NCI-H187 (cell line): ENCODE measurements at places on chromosomes 6 and 20.

GRCh38 chr6:129894921-129895320 is 33.8 kb upstream of the TMEM244 start:
- no peak for DNase-seq

- peak; percentile 32 for DNase-seq
Measured at GRCh38 chr20:63739130-63740069, at the start of gene SLC2A4RG. Gene SLC2A4RG (plus strand): TSS chr20:63739776. CDS start chr20:63739913, 137 bp downstream.

- DNase-seq: no peak
Measured at GRCh38 chr20:46647469-46647868, 3.8 kb downstream of the SLC13A3 start.

- no peak for DNase-seq
Measured at GRCh38 chr20:58619077-58619863, 31.8 kb upstream of the STX16 start.

GRCh38 chr20:52787216-52787615 is 184.9 kb upstream of the TSHZ2 start:
- no peak for DNase-seq

- no peak for DNase-seq
Measured at GRCh38 chr6:165986914-165987482, 180.7 kb downstream of the TBXT start.

DNA sequence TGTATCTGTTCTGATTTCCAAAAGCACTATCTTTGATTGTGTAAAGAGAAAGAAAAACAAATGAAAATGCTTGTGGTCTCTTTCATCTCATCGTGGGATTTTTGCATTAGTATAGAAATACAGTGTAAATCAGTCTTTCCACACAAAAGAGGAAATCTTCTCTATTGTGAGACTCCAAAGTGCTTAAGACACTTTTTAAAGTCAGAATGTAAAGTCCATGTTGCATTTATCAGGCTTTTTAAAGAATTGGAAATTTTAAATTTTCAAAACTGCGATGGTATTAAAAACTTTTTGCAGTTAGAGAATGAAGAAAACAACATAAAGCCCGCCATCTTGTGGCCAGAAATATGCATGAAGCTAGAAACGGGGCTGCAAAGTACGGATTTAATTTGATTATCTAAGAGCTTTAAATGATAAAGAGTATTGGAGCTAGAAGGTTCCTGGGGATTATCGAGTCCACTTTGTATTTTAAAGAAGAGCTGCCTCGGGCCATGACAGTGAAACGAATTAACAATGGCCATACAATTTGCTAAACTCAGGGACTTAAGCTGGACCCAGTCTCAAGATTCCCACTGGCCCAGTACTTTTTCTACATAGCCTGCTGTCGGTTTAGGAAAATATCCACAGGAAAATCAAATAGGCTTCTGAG is 339.6 kb downstream of the ARHGAP18 start:
- peak; percentile 13 for DNase-seq

DNA sequence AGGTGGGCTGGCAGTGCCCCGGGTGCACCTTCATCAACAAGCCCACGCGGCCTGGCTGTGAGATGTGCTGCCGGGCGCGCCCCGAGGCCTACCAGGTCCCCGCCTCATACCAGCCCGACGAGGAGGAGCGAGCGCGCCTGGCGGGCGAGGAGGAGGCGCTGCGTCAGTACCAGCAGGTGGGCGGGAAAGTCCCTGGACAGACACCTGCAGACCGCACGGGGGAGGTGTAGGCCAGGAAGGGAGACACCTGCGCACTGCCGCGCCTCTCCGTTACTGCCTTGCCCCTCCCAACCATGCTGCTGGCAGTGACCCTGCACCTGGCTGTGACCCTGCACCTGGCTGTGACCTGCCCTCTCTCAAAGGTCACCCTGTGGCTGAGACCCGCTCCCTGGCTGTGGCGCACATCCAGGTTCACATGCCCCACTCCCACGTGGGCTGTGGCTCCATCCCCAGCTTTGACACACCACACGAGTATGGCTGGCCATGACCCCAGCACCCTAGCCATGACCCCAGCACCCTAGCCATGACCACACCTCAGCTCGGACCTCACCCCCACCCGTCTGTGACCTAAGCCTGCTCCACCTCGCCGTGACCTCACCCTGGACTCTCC is 11.6 kb downstream of the RBCK1 start:
- DNase-seq: peak; percentile 81

DNA sequence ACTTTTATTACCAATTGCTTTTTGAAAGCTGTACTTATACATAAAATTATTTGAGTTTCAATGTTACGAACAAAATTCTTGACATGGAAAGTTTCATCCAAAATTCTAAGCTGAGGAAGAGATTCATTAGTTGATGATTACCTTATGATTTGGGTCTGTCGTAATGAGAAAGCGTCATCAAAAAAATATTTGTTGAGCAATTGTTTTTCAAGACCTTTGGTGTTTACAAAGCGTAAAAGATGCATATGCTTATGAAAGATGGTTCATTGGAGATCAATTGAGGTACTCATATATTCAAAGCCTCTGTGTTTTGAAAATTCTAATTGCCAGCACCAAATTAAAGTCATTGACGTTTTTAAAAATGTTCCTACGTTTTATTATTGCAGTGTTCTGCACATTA is 110.5 kb upstream of the DOK5 start:
- DNase-seq: no peak

DNA sequence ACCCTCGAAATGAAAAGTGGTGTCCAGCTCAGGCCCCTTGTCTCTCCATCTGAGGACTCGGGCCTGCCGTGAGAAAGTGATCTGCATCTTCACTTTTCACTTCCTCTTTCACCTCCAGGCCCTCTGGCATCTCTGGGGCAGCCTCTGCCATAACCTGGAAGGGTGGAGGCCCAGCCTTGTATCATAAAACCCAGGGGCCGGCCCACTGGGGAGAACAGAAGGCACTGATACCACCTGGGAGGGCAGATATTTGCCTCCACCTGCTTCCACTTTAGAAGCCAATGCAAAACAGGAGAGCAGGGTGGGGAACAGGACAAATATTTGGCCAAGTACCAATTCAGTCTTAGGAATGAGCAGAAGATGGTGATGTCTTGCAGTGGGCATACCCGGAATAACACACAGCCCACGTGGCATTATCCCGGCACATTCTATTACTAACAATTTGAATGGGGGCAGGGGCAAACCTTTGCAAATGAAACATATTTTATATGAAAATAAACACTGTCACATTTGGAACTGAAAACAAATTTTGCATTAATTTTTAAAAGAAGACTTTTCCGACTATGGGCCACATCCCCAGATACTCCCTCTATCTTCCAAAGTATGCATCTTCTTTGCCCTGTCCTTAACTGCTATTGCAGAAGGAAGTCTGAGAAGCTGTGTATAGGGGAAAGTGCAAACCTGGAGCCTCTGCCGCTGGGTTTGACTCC is 69.2 kb upstream of the TBC1D7 start:
- DNase-seq: no peak

DNA sequence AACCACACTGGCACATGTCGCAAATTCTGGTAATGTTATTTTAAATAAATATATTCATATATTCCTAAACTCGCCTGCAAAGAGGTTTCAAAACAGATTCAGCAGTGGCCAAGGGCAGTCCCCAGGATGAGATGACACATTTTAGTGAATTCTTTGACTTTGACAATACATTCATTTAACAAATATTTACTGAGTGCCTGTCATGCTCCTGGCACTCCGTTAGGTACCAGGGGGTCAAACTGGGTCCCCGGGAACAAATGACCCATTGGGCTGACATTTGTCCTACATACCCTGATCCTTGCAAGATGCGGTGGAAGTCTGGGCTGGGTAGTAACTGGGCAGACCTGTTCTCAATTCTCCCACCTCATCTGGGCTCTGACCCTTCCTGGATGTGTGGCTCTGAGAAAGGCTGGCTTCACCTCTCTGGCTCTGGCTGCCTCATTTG is 74.9 kb downstream of the FYN start:
- no peak for DNase-seq

GRCh38 chr6:11854408-11855165 is 76.0 kb upstream of the ADTRP start:
- DNase-seq: no peak

DNA sequence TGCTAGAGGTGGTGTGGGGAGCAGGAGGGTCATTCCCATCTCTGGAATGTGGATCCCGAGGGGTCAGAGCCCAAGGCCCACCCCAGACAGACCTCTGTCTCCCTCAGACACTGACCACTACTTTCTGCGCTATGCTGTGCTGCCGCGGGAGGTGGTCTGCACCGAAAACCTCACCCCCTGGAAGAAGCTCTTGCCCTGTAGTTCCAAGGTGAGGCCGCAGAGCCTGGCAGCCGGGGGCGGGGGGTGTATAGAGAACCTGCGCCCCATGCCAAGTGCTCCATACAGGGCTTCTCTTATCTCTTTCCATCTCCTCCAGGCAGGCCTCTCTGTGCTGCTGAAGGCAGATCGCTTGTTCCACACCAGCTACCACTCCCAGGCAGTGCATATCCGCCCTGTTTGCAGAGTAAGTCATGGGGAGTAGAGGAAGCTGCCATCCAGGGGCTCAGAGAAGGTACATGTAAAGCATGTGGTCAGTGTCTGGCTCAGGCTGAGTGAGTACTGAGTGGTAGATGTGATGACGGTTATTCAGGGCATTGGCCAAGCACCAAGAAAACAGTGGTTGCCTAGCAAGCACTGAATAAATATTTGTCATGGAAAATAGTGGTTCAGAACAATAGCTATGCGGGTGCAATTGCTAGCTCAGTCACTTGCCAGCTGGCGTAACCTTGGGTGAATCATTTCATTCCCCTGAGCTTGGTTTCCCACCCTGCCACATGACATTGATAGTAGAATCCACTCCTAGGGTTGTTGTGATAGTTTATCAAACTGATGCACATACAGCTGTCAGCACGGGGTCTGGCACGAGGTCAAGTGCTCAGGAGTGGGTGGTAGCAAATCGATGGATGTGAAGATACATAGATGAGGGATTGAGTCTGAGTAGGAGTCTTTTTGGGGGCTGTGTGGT is 3.5 kb downstream of the PIGT start:
- DNase-seq: no peak

- DNase-seq: no peak
Measured at GRCh38 chr6:2943564-2943955, 27.8 kb downstream of the SERPINB6 start.

GRCh38 chr6:13250703-13251102 is 77.6 kb downstream of the TBC1D7 start:
- no peak for DNase-seq

GRCh38 chr6:753486-753885 is 60.5 kb upstream of the EXOC2 start:
- DNase-seq: no peak

DNA sequence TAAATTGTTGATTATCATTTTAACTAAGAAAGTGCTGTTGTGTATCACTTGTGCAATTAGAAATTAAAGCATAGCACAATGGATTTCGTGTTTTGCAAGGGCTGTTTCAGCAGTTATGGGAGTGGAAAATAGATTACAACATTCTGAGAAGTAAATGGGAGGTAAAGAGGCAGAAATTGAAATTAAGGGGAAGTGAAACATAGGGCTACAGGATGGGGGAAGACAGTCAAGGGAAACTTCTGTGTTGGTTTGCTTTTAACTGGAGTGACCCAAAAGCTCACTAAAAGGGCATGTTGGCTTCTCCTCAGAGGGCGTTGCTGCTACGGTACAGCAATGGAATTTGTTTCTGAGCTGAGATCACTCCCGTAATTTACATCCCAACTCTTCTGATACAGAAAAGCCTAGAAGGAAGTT is 147.5 kb downstream of the BCAS1 start:
- no peak for DNase-seq

- DNase-seq: no peak
Measured at GRCh38 chr6:21802175-21802822, 208.7 kb downstream of the SOX4 start.
